ENCODE measurements at places on chromosomes 7 and 10. TPM values are rescaled to one million over a fixed set of nuclear protein-coding genes. Genes with fewer than 3 reads are reported as not detected.

GRCh38 chr10:99996671-99997648 lies 12.8 kb downstream of the DNMBP start:
- peaks cover 9% of the 10 kb centered on the region for H3K4me1 ChIP-seq
- no peak for DNase-seq
- no peaks in the 10 kb centered on the region for H3K27me3 ChIP-seq
- no peaks in the 10 kb centered on the region for H3K36me3 ChIP-seq
- no peak overlapping the region for H3K4me3 ChIP-seq
- peak overlapping the region; percentile 42 for H3K27ac ChIP-seq

- H3K36me3 ChIP-seq, result peaks cover 75% of the 10 kb centered on the region
- no peaks in the 10 kb centered on the region for H3K4me1 ChIP-seq
- no peak for DNase-seq
These were observed 179.1 kb downstream of the ZMYND11 start for GRCh38 chr10:314381-314780.

DNA sequence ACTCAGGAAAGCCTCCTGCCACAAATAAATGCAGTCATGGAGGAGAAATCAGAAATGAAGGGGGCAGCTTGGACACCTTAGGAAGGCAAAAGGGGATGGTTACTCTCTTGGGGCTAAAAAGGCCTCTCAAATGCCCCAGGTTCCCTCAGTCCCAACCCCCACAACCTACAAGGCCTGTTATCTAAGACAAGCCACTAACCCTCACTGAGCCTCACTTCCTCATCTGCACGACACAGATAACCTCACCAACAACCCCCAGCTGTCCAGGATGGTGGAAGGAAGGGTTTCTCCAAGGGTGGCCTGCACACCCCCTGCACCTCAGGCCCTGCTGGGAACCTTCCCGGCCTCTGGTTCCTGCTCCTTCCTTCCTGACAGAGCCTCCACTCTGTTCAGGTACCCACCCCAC lies 29.2 kb downstream of the SORBS1 start:
- no peak overlapping the region for H3K4me3 ChIP-seq
- no peak for DNase-seq
- no peaks in the 10 kb centered on the region for H3K36me3 ChIP-seq
- H3K27ac ChIP-seq, result no peak overlapping the region

DNA sequence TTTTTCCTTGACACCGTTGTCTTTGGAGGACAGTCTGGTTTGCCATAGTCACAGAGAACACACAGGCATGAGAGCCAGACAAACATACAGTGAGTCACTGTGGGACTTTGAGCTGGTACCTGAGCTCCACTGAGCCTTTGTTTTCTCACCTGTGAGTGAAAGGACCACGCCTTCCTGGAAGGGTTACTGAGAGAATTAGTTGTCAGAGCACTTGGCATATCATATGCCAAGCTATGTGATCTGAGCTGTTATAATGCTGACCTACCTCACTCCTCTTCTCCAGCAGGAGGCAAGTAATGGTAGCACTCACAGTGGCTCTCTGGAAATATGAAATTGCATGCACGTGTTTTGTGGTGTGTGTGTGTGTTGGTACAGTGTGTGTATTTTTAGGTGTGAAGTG lies 59.7 kb downstream of the CXCL12 start:
- no peaks in the 10 kb centered on the region for H3K27me3 ChIP-seq
- H3K27ac ChIP-seq, result no peak overlapping the region
- H3K36me3 ChIP-seq, result no peaks in the 10 kb centered on the region

DNA sequence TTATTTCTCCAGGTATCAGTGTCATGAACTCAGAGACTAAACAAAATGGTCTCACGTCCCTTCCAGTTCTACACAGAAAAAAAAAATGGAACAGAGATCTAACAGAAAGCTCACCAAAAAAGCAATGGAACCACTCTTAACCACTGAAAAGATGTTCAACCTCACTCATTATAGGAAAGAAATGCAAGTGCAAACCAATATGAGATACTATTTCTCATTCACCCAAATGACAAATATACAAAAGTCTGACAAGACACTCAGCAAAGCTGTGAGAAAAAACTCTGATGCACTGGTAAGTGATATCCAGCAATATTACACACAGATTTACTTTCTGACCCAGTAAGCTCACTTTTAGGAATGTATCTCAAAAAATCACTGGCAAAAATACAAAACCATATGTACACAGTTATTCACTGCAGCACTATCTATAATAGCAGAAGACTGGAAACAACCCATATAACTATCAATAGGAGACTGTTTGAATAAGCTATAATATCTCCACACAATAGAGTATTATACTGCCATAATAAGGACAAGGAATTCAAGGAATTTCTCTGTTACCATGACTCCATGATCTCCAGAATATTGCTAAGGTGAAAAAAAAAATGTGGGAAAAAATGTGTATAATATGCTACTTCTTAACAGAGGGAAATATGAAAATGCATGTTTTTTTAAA lies 36.6 kb downstream of the ABI1 start:
- H3K4me1 ChIP-seq, result peaks cover 12% of the 10 kb centered on the region
- no peak for DNase-seq
- H3K4me3 ChIP-seq, result no peak overlapping the region
- H3K36me3 ChIP-seq, result peaks cover 16% of the 10 kb centered on the region
- no peak overlapping the region for H3K27ac ChIP-seq

GRCh38 chr7:154865984-154866685 lies 136.8 kb downstream of the PAXIP1 start:
- no peak for DNase-seq
- H3K4me3 ChIP-seq, result no peak overlapping the region
- no peak overlapping the region for H3K27ac ChIP-seq
- no peaks in the 10 kb centered on the region for H3K27me3 ChIP-seq
- no peaks in the 10 kb centered on the region for H3K36me3 ChIP-seq

DNA sequence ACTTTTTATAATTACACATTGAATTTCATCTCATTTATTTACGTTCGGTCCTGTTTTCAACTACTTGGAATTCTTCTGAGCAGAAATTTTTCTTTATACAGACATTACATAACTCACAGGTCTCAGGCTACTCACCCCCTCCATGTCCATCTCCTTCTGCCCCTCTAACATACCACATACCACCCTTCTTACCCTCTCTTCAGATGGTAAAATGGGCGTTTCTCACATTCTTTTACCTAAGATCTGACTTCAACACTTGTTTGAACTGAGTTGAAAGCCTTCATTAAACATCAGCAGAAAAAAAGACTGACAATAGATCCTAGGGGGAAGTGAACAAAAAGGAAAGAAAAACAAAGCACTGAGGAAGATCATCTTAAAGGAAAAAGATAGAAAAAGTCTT lies 309.7 kb downstream of the CTNNA3 start:
- no peaks in the 10 kb centered on the region for H3K4me1 ChIP-seq
- no peak for DNase-seq
- no peak overlapping the region for H3K4me3 ChIP-seq
- no peaks in the 10 kb centered on the region for H3K36me3 ChIP-seq

DNA sequence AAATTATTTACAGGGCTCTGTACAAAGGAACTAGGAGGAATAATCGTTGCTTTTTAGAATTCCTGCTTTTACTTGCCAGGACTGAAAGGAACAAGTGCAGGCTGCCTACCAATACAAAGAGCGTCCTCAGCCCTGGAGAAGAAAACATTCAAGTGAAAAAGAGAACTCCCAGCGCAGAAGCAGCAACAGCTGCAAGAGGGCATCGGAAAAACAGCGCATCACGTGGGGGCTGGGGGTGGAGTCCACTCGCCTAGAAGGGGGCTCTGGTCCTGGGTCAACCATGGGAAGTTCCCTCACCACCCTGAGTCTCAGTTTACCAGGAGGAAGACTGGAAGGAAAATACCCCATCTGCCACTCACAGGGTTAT lies 385 bp upstream of the C10orf90 start:
- no peaks in the 10 kb centered on the region for H3K27me3 ChIP-seq
- no peak for DNase-seq
- no peaks in the 10 kb centered on the region for H3K36me3 ChIP-seq
- H3K27ac ChIP-seq, result no peak overlapping the region

DNA sequence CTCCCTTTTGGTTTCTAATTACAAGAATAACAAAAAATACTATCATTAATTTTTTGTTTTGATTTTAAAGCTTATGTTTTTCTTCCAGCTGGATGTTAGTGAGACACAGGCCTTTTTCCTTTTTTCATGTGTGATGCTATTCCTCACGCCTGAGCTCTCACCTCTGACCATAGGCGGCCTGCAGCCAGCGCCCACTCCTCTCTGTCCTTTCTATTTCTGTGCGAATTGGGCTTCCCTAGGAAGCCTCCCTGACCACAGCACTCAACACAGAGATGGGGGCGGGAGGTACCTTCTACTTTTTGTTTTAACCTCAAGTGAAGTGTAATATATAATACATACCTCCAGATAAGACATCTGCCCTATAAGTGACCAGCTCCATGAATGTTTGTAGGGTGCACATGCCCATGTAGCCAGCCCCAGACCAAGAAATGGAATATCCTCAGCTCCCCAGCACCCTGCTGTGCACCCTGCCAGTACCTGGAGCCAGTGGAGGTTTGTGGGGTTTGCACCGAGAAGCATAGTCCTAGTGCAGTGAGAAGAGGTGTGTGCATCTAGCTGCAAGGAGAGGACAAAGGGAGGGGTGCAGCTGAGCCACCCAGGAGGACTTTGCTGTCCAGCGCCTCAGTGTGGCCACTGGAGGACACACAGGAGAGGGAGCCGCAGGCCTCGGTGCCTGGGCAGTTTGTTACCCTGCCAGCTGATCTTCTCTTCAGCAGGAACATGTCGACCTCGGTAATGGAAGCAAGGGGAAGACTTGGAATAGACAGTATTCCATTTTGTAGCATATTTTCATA lies 38.5 kb downstream of the BNIP3 start:
- no peak overlapping the region for H3K4me3 ChIP-seq
- no peaks in the 10 kb centered on the region for H3K4me1 ChIP-seq
- no peaks in the 10 kb centered on the region for H3K27me3 ChIP-seq
- no peak for DNase-seq

DNA sequence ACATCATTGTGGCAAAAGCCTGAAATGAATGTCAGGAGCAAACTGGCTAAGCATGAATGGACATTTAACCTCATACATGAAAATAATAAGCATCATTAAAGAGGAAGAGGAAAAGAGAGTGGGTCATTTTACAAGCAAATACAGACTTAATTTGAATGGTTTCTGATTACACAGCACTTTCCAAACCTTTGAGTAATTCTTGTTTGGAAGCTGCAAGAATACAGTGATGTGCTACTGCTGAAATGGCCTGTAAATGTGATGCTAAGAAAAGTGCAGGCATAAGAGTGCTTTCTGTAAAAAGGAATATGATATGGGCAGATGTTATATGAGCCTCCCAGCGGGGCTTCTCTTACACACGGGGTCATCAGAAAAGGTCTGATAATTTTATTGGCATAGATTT lies 30.2 kb downstream of the TAS2R16 start:
- no peak overlapping the region for H3K27ac ChIP-seq
- DNase-seq, result no peak
- H3K4me3 ChIP-seq, result no peak overlapping the region
- H3K36me3 ChIP-seq, result no peaks in the 10 kb centered on the region
- no peaks in the 10 kb centered on the region for H3K27me3 ChIP-seq

DNA sequence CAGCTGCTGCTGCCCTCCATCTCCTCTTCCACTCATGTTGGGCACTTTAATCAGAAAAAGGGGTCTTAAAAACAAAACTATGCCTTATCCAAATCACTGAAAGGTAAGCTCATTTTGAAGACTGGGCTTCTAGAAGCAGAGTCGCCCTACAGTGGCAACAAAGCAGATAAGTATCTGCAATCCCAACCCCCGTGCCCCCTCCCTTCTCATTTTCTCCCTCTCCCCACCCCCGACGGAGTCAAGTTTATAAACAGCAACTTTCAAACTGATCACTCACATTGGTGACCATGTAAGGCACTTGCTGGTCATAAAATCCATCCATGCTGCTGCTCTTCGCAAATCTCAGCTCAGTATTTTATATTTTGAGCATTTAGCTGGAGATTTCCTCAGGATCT lies 738 bp downstream of the ETV1 start:
- H3K4me1 ChIP-seq, result no peaks in the 10 kb centered on the region
- H3K4me3 ChIP-seq, result peak overlapping the region; percentile 69
- no peak for DNase-seq
- no peaks in the 10 kb centered on the region for H3K36me3 ChIP-seq
- no peaks in the 10 kb centered on the region for H3K27me3 ChIP-seq

- peak; percentile 76 for DNase-seq
- no peaks in the 10 kb centered on the region for H3K4me1 ChIP-seq
- no peak overlapping the region for H3K4me3 ChIP-seq
- H3K36me3 ChIP-seq, result no peaks in the 10 kb centered on the region
These were observed 32.4 kb downstream of the UNC5B start for GRCh38 chr10:71244431-71245419.

GRCh38 chr10:97611473-97611872 lies 21.8 kb downstream of the MORN4 start:
- H3K4me3 ChIP-seq, result no peak overlapping the region
- H3K27me3 ChIP-seq, result no peaks in the 10 kb centered on the region
- H3K36me3 ChIP-seq, result no peaks in the 10 kb centered on the region
- H3K27ac ChIP-seq, result no peak overlapping the region

GRCh38 chr7:75762350-75762917 lies 9.6 kb downstream of the CCL26 start:
- H3K27ac ChIP-seq, result no peak overlapping the region
- H3K36me3 ChIP-seq, result no peaks in the 10 kb centered on the region
- DNase-seq, result no peak
- no peaks in the 10 kb centered on the region for H3K27me3 ChIP-seq
- H3K4me1 ChIP-seq, result no peaks in the 10 kb centered on the region

- no peaks in the 10 kb centered on the region for H3K27me3 ChIP-seq
- no peaks in the 10 kb centered on the region for H3K4me1 ChIP-seq
- H3K27ac ChIP-seq, result no peak overlapping the region
- H3K36me3 ChIP-seq, result no peaks in the 10 kb centered on the region
- DNase-seq, result no peak
These were observed 51.5 kb upstream of the GRM3 start for GRCh38 chr7:86592185-86592584.

- no peaks in the 10 kb centered on the region for H3K27me3 ChIP-seq
- H3K4me3 ChIP-seq, result no peak overlapping the region
- H3K36me3 ChIP-seq, result no peaks in the 10 kb centered on the region
- H3K27ac ChIP-seq, result no peak overlapping the region
- peaks cover 18% of the 10 kb centered on the region for H3K4me1 ChIP-seq
- DNase-seq, result no peak
These were observed 19.5 kb downstream of the RPA3 start for GRCh38 chr7:7698930-7699329.

GRCh38 chr10:63684257-63684936 lies 163.2 kb downstream of the REEP3 start:
- H3K4me3 ChIP-seq, result no peak overlapping the region
- H3K4me1 ChIP-seq, result no peaks in the 10 kb centered on the region
- H3K27me3 ChIP-seq, result no peaks in the 10 kb centered on the region
- H3K36me3 ChIP-seq, result no peaks in the 10 kb centered on the region
- no peak for DNase-seq
- no peak overlapping the region for H3K27ac ChIP-seq

- no peak overlapping the region for H3K4me3 ChIP-seq
- DNase-seq, result no peak
- H3K36me3 ChIP-seq, result peaks cover 28% of the 10 kb centered on the region
- H3K27ac ChIP-seq, result no peak overlapping the region
- H3K27me3 ChIP-seq, result no peaks in the 10 kb centered on the region
These were observed 25.1 kb downstream of the PUS7 start for GRCh38 chr7:105497016-105497415.

Gene KLF14
- total RNA-seq, result 0.22 TPM

Gene MET
- 31.2 TPM for total RNA-seq

Gene LRRN3
- total RNA-seq, result 6.5 TPM

Gene RARRES2
- 172 TPM for total RNA-seq

Gene SPDYE1
- not detected for total RNA-seq

Gene ORC5
- 12.4 TPM for total RNA-seq

Gene ESYT2
- 115 TPM for total RNA-seq

Measured in tibial nerve (tissue), 4 donors.